Forelimb muscle (tissue), 1 donor: ENCODE measurements at places on chromosomes 1 and 21. TPM values are rescaled to one million over a fixed set of nuclear protein-coding genes. Genes with fewer than 3 reads are reported as not detected.

B3GALT2 gene
- polyA plus RNA-seq: 7.9 TPM

C1orf185 gene
- not detected for polyA plus RNA-seq

ITLN2 gene
- not detected for polyA plus RNA-seq

S100A13 gene
- polyA plus RNA-seq: 74.0 TPM

NHLH1 gene
- 0.59 TPM for polyA plus RNA-seq

HPCA gene
- polyA plus RNA-seq: 0.15 TPM

ATP6V1G3 gene
- not detected for polyA plus RNA-seq
